Activated gamma-delta T cell (primary cell): ENCODE measurements at places on chromosomes 7 and 10.

DNA sequence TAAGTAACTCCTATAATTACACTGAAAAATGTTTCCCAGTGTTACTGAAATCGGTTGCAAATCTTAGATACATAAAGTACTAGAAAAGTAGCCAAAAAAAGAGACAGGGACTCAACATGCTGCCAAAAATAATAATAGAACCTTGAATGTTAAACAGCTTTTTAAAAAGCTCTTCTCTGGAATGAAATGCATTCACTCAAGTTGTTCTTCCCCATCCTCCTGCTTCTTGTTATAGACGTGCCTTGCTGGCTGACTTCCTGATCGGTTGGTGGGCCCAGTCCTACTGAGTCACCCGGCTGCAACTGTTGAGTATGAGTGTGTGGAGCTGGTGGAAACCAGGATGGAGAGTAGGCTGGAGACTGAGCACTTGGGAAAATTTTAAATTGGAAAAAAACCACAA is 30.6 kb upstream of the RAPGEF5 start:
- no peak for DNase-seq

GRCh38 chr10:132848291-132848701 is 62.3 kb upstream of the NKX6-2 start:
- no peak for DNase-seq

GRCh38 chr10:118520116-118520742 is 75.2 kb downstream of the PRLHR start:
- DNase-seq = no peak

GRCh38 chr7:116315803-116316202 is 105.5 kb downstream of the TES start:
- no peak for DNase-seq

- DNase-seq = no peak
These were observed 55.7 kb upstream of the CDK14 start for GRCh38 chr7:90540406-90540805.

- DNase-seq = no peak
These were observed 176.0 kb upstream of the AKR1E2 start for GRCh38 chr10:4649886-4650508.

GRCh38 chr7:42231043-42231787 is 5.8 kb downstream of the GLI3 start:
- no peak for DNase-seq

- DNase-seq = no peak
These were observed 50.6 kb upstream of the SMNDC1 start for GRCh38 chr10:110355141-110355831.

DNA sequence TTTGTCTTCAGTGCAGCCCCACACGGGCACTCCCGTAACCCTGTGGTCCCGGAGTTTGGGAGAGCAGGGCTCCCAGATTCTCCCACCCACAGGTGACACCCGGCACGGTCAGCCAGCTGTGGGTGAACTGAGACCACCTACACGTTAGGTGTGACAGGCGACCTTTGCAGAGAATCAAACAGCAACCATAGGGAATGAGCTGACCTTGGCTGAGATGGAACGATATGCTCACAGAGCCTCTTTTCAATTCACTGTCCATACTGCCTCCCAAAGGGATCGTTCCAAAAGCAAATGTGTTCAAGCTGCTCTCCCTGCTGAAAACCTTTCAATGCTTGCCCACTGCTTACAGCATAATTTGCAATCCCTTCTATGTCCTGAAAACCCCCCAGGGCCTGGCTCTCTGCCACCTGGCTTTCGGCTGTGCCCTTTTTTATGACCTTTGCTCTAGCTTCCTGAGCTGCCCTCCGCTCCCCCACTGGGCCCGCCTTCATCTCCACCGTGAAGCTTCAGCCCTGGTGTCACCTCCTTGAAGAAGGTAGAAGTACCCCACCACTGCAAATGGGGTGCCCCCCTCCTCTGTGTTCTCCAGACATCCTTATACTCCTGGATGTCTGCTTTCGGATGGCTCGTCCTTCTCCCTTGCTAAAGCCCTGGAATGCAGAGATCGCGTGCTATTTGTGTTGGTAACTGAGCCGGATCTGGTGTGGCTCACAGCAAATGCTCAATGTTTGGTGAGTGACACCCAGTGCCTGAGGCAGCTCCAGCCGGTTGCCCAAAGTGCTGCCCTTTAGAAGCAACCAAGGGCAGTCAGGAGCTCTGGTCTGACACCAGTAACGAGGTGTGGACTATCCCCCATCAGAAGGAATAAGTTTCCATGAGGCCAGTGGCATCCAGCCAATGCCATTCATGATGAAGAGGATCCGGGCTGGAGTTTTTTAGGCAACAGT is 90.4 kb downstream of the KIAA1549 start:
- DNase-seq = no peak

DNA sequence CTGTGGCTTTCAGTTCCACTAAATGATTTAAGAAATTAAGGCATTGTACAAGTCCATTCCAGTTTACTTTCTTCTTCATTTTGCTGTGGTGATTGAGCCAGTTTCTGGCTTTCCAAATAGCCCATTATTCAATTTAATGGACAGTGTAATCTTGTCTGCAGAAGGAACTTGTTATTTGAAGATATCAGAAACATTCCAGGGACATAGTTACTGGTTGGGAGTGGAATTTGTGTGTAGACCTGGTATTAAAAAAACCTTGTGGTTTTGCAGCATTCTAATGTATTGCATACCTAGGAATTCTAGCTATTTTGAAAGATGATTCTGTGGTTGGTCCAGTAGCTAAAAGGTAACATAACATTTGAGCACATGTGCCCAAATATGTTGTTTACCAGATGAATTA is 72.2 kb downstream of the MCU start:
- no peak for DNase-seq

- DNase-seq = no peak
These were observed 86.1 kb downstream of the EGFR start for GRCh38 chr7:55104712-55105433.
